T47D (cell line): ENCODE measurements at places on chromosomes 6 and 20.

GRCh38 chr6:55874316-55874715, 1.1 kb downstream of the BMP5 start:
- no peak for DNase-seq

GRCh38 chr6:141963543-141964295, 169.0 kb upstream of the GJE1 start:
- no peak for DNase-seq

DNA sequence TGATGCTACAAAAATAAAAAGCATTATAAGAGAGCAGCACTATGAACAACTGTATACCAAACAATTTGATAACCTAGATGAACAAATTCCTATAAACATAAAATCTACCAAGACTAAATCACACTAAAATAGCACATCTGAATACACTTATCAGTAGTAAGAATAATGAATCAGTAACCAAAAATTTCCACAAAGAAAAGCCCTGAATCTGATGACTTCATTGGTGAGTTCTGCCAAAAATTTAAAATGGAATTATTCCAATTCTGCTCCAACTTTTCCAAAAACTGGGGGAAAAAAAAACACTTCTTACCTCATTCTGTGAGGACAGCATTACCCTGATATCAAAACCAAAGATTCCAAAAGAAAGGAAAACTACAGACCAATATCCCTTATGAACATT, 206.2 kb downstream of the WDR27 start:
- no peak for DNase-seq

- no peak for DNase-seq
Observed at GRCh38 chr6:41446907-41447545, 99.2 kb upstream of the FOXP4 start.

DNA sequence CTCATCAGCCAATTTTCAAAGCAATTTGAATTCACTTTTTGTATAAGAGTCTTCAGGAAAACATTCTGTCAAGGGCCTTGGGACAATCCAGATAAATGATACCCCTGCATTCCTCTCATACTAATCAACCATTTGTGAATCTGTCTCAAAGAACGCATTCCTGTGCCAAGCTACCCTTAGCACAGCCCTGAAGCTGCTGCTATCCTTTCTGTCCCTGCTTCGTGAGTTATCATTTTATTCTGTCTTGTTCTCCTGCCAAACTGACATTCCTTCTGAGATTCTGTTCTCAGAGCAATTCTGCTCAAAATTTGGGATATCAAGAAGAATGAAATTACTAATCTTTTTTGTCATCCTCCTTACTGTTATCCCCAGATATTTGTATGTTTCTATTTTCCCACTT, 213.9 kb upstream of the STXBP5 start:
- DNase-seq = no peak

DNA sequence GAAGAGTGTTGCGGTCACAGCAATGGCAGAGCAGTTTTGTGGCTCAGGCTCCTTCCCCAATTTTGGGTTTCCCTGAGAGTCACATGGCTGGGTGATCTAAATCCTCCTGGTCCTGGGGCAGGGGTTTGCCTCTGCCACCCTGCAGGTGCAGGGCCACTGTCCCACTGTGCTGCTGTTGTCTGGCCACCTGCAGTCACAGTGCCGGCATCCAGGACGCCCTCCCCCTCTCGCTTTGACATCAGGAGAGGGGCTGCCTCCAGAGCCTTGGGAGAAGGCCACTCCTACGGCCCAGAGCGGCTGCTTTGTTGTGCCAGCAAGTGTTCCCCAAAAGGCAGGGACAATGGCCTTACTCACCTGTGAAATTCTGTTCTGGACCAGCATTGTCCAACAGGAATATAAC, 449.0 kb downstream of the QKI start:
- no peak for DNase-seq

- DNase-seq = no peak
Observed at GRCh38 chr6:28207510-28208110, 17.5 kb upstream of the ZSCAN9 start.

- DNase-seq = peak; percentile 57
Observed at GRCh38 chr6:121849477-121849876, 414.0 kb downstream of the GJA1 start.

- no peak for DNase-seq
Observed at GRCh38 chr6:112370946-112371345, 23.8 kb downstream of the RFPL4B start.

- DNase-seq = no peak
Observed at GRCh38 chr6:160962835-160963623, 28.5 kb upstream of the MAP3K4 start.

GRCh38 chr6:20205722-20206161, 6.5 kb downstream of the MBOAT1 start:
- DNase-seq = no peak

DNA sequence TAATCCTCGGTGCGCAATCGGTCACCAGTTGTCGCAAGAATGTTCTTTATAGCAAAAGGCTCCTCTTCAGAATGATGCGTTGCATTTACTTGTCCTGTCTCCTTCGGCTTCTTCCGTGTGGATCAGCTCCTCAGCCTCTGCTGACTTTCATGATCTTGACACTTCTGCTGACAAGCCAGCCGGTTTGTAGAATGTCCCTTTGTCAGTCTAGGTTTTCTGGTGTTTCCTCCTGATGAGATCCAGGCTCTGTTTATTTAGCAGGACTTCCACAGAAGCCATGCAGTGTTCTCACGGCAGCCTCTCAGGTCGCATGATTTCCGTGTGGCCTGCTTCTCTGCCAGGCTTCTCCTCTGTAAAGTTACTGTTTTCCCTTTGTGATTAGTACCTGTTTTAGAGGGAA, 66.9 kb downstream of the STX11 start:
- DNase-seq = no peak
